ENCODE measurements at places on chromosomes 1 and 21.

GRCh38 chr1:53731043-53731600, 7.8 kb downstream of the GLIS1 start:
- no peak for DNase-seq

DNA sequence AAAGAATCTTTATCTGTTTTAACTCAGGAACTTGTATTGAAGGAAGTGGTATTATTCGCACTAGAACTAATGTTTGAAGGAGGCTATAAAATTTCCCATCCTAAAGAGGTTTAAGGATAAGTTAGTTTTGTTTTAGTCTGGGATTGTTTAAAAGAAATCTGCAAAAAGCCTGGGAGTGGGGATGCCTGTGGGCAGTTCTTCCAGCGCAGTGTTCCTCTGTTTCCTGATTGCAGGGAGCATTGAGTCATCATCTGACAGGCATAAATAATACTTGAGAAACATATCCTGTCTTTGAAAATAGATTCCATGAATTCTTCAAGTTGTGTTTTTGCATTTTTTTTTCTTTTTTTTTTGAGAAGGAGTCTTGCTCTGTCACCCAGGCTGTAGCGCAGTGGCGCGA, 350.8 kb upstream of the PTBP2 start:
- no peak for DNase-seq

DNA sequence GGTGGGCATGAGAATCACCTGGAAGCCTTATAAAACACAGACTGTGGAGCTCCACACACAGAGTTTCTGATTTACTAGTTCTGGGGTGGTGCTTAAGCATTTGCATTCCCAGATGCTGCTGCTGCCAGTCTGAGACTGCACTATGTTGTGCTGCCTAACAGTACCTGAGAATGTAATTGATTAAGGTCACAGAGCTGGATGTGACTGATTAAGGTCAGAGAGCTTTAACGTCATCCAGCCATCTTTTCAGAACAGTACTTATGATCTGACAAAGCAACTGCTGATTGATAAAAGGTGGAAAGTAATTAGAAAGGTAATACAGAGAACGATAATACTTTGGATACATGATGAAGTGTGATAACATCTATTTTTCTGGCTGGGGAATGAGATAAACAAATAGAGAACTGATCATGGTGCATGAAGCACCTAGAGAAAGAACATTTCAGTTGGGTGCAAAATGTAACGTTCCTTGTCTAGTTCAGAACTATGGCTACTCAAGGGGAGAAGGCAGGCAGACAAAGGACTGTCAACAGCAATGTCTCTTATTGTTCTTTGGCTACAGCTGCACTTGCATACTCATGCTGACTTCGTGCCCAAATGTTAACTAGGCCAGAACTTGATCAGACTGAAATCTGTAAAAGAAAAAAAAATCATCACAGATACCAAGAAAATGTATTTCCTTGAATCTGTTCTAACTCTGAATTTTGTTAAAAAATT, 3.7 kb upstream of the UCK2 start:
- no peak for DNase-seq

DNA sequence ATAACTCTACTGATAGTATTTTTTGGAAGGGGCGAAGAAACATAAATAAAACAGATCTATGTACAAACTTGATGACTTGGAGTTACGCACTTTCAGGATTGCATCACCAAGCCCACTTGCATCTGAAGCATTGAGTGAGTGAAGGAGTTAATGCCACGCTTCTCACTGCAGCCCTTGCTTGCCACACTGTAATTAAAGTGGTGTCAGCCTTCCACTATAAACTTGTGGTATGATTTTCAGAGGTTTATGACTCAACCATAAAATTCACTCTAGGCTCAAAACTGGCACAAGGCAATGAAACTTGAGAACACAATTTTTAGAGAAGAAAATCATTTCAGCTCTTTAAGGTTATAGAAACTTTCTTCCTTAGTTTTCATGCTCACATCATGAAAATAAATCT, 93.9 kb upstream of the PRMT6 start:
- no peak for DNase-seq

- no peak for DNase-seq
Observed at GRCh38 chr1:222909586-222909985, 94.7 kb downstream of the DISP1 start.

DNA sequence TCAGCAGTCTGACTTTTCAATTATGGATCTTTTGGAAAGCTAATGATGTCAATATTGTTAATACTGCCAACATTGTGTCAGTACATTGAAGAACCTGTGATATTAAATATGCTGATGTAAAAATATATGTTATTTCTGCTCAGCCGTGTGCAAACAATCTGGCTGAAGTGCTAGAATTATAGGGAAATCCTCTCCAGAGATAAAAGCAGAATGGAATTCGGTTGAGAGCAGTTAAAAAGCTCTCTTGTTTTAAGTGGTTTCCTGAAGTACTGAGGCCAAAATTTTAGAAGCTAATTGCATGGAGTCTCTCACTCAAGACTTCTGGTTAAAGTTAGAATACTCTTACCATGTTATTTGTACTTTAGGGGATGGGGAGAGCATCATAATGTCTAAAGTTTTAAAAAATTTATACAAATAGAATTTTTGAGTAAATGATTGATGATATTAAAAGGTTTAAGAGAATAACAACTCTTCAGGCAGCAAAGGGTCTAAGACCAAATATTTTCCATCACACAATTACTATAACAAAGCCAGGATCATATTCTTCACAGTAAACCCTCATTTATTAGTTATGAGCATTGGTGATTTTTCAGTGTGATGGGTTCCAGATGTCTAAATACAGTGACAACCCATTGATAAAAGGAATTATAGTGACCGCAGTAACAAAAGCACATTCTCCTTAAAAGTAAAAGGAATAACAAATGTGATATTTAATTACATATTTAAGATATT, 834.2 kb upstream of the CXADR start:
- DNase-seq, result no peak

- no peak for DNase-seq
Observed at GRCh38 chr1:245858022-245858721, 648.9 kb downstream of the SMYD3 start.

DNA sequence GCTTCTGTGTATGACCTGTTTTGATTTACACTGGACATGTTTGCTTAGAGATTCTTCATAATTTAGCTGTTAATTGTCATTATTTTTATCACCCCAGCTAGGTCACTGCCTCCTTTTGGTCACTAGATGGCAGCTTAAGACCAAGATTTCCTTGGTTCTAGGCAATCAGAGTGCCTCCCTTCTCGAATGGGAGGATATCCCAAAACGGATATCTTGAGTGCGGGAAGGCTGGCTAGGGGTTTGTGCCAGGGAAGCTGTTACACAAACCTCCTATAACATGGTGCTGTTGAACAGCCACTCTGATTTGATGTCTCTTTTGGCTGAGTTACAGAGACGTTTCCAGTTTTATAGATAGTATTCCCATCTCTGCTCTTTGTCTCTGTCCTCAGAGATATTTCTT, 283.5 kb downstream of the S1PR1 start:
- DNase-seq, result peak; percentile 2

DNA sequence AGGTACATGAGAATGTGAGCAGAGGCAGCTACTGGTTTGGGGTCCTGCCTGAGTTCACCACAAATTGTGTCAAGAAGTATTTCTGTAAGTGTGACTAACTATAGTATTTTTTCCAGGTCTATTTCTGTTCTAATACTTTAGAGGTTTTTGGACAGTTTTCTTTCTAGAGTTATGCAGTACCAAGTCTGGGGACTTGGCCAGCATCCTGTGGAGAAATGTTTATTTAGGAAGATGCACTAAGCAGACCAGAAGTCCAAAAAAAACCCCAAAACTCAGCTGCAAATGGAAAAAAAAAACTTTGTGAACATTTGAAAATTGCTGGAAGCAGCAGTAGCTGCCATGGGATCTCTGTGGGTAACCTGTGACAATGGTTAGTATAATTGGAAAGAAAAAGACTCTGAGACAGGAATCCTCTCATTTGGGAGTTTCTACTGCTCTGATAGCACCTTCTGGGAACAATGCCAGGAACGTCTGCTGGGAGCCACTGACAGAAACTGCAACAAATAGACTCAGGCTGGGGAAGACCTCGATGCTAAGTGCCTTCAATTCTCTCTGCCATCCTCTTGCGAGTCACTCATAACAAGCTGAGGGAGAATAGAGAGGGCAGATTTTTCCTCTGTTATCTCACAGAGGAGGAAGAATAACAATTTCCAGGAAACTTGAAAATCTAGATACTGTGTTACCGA, 37.6 kb downstream of the OR10R2 start:
- no peak for DNase-seq

DNA sequence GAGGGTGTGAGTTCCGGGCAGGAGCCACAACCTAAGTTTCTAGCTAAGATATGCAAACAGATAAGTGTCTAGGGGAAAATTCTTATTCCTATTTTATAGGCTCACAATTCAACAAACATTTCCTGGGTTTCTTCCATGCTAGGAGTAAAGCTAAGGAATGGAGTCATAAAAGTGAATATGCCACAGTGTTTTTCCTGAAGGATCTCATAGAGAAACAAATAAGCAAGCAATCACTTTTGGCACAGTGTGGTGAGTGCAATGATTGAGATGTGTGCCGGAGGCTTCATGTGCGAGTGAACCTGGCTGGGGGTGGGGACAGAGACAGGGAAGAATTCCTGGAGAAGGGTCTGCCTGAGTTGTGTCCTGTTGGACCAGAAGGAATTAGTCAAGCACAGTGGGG, 147.4 kb downstream of the TENT5C start:
- DNase-seq, result no peak

DNA sequence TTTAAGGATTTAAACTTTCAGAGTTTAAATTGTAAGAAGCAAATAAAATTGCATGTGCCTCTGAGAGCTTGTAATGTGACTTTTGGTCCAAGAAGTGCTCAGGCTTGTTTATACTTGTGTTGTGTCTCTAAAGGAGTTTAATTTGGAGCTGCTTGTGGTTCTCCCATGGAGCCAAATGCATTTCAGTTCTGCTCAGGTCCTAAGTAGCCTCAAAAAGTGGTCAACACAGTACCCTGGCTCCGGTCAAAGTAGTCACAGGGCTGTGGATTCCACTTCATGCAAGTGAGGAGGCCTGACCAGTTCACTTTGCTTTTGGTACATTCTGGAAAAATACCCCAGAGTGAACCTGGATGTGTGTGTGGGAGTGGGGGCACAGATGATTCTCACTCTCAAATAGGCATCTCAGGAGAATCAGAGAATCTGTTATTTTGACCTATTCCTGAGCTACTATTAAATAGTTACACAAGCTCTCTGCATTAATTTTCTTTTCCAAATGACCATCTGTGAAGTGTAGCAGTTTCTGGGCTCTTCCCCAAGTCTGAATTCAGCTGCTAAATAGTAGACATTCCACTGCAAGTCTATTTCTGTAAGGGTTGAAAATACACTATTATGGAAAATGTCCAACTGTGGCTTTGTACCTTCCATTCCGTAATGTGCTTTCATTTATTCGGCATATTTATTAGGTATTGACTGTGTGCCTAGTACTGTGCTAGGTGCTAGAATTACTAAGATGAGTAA, 31.7 kb upstream of the AGO1 start:
- DNase-seq, result no peak

DNA sequence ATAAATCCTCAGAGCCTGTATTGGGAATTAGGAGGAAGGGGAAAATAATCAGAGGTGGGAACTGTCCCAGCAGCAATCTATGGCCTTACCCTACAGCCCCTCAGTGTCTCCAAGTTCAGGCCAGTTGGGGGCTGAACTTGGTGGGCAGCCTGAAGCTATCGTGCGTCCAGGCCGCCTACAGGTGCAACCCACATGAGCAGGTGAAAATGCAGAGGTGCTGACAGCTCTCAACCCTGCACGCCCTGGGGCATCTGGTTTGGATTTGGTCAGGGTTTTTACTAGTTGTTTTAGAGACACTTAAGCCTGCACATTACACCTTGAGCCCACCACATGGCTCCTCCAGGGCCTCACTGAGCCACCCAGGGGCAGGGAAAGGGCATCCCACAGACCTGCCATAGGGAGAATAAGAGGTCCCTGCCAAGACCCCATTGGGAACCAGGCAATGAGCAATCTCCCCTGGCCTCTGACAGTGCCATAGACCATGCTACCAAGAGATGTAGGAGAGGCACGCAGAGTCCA, 209.5 kb downstream of the FOXD2 start:
- DNase-seq, result no peak

- DNase-seq, result no peak
Observed at GRCh38 chr1:84969489-84970250, 27.2 kb downstream of the MCOLN2 start.

- no peak for DNase-seq
Observed at GRCh38 chr1:119651133-119651532, 3.1 kb upstream of the ZNF697 start.

DNA sequence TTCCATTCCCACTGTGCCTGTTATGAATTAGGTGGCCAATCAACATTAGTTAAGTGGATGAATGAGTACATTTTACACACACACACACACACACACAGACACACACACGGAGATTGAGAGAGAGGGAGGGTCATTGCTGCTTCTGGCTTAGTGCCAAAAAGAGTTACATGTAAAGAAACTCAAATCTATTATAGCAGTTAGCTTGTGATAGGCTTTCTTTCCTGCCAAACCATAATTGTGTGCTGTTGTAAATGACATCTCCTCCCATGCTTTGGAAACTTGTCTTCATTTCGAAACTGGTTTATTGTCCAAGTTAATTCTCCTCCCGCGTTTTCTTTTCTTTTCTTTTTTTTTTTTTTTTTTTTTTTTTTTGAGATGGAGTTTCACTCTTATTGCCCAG, 1.4 kb upstream of the MT1HL1 start:
- no peak for DNase-seq

- no peak for DNase-seq
Observed at GRCh38 chr1:160550572-160551034, 27.5 kb upstream of the SLAMF6 start.

DNA sequence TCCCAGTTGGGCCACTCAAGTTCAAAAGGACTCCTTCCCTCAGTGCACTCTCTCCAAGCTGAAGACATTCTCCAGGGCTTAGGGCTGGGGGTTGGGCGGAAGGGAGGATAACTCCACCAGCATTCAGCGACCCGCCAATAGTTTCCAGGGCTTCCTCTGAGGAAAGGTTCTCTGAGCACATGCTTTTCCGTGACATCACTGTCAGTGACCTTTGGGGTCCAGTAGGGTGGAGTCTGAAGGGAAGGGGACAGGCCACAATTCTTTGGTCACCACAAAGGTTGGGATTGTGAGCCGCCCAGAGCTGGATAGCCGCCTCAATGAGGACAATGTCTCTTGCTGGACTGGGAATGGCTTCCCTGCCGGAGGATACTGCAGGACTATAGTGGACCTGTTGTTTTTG, 22.8 kb upstream of the RXRG start:
- no peak for DNase-seq

GRCh38 chr1:27392096-27392777, at the start of gene GPR3:
TSS of gene GPR3 (plus strand) at chr1:27392622. CDS start at chr1:27393799, 1,177 bp downstream.
- peak; percentile 85 for DNase-seq

DNA sequence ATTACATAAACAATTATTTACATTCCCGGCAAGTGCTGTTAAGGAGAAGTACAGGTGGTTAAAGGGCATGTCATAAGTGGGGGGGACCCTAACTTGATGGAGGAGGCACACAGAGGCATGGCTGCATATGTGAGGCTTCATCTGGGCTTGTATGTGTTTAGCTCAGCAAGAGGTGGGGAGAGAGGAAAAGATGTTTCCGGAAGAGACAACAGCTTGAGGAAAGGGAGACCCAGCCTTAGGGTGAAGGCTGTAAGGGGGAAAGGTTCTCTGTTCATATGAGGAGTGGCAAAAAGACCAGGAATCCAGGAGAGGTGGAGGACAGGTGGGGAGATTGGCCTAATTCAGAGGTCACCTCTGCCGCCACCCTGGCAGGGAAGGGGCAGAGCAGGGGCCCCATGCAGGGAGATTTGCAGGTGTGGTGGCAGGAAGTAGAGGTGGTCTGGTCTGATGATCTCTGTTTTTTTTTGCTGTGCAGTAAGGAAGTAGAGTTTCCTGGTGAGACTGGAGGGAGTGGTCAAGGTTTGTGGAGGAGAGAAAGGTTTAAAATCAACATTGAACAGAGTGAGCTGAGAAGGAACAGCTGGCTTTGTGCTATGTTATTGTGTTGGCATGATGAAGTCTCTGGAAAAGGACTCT, 9.0 kb downstream of the TRAF5 start:
- no peak for DNase-seq
